ENCODE measurements at places on chromosomes 7 and 10.

- DNase-seq, result no peak
Observed at GRCh38 chr10:36880898-36881297, 244.5 kb upstream of the ANKRD30A start.

DNA sequence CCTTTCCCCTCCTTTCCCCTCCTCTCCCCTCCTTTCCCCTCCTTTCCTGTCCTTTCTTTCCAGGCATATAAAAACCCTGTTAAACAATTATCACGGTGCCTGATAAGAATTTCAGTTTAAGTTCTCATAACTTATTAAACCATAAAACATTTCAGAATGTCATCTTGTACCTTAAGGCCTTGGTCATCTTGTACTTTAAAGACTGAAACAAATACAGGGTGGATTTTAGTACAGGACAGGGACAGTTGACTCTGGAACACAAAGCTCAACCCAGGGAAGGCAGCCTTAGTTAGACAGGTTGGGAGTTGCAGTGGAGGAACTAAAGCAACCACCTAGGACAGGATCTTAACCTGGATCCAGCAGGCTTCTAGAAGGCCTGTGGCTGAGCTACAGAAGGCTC is 1.2 kb downstream of the AGR3 start:
- no peak for DNase-seq

DNA sequence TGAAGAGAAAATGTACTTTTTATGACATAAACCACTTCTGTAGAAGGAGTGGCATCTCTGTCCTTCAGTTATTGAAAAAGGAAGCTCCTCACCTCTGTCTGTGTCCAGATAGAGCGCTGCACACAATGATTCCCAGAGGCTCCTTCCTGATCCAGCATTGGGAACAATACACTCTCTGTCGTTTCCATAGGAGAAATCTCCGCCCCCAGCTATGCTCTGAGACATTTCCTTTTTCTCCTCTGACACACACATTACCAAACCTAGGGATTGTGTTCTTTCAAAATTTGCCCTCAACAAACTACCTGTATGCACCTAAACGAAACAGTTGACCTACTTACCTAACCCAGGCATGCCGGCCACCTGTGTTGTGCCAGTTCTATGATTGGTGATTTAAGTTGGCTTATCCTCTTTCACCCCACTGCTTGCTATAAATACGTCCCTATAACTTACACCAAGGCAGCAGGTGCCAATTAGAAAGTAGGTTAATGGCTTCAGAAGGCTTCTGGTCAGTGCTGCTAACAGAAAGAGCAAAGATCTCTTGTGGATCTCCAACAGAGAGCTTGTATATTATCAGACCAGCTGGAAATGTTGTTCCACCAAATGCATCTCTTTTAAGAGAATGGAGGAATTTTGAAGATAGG is 140.1 kb upstream of the JCAD start:
- no peak for DNase-seq

- no peak for DNase-seq
Observed at GRCh38 chr7:36227223-36227622, 74.2 kb downstream of the EEPD1 start.

DNA sequence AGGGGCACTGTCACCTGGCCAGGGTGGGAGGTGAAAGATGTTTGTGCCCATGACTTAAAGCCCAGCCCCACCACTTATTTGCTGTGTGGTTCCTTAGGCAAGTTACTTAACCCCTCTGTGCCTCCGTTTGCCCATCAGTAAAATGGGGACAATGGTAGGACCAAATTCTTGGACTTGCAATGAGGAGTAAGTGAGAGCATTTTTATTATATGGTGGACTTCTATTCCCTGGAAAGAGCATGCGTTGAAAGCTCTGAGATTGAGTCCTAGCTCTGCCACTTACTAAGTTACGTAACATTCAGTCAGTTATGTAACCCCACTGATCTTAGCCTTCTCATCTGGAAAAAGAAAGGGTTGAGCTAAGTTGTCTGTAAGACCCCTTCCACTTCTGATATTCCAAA is 18.8 kb downstream of the VSIR start:
- DNase-seq, result no peak

Data from T-helper 2 cell (primary cell).